ENCODE measurements at places on chromosomes 7 and 10. TPM values are rescaled to one million over a fixed set of nuclear protein-coding genes. Genes with fewer than 3 reads are reported as not detected.

GRCh38 chr7:142359694-142360279 lies 101.9 kb upstream of the PRSS58 start:
- no peak for DNase-seq

DNA sequence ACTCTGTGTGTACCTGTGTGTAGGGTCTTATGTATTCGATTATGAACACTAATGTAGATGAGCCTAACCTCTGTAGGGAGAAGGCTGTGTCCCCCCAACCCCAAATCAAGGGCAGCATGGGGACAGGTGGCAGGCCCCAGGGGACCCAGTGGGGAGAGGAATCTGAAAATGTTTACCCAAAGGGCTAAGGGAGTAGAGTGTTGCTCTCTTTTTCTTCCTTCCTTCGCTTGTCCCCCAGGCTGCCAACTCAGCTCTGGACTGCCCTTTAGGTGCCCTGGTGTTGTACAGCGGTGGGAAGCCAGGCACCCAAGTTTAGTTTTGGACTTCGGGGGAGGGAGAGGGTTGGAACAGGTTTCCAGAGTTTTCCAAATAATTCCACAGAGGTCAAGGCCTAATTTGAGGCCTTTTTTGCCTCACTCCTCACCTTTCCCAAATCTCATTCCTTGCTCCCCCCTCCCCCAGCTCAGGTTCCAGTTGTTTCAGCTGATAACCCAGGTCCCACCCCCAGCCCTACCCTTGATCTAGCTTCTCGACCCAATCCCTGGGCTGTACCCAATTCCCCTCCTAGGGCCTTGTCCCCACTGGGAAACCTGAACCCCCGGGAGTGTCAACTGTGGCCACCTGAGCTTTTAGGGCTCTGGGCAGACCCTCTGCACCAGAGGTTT lies 9.1 kb upstream of the PAX2 start:
- no peak for DNase-seq

TUBB8 gene
- not detected for total RNA-seq

DNA sequence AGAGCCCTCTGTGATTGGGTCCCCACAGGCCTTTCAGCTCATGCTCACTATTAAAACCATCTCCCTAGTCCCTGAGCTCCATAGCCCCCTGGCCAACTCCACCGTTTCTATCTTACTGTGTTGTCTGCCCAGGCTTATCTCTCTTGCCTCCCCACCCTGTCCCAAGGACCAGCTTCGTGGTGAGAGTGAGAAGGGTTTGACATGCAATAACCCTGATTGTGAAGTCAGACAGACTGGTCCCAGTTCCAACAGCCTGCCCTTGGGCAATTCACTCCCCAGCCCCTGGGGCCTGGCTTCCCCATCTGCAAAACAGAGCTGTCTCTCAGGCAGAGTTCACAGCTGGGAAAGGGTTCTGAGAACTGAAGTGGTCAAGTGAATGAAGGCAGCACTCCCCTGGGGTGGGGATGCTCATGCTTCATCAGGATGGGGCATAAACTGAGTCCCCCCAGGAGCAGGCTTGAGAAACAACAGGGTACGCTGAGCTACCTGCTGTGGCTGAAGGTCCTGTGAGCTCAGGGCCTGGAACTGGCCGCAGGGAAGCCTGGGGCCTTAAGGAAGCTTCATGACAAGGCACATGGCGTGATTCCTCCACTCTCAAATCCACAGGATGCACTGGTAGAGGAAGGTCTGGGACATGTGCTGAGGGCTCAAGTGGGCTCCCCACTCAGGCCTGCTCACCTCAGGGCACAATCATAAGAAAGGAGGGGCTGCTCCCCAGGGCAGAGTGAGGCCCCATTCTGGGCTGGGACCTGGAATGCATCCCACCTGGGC lies 1.8 kb upstream of the PPIF start:
- no peak for DNase-seq

DNA sequence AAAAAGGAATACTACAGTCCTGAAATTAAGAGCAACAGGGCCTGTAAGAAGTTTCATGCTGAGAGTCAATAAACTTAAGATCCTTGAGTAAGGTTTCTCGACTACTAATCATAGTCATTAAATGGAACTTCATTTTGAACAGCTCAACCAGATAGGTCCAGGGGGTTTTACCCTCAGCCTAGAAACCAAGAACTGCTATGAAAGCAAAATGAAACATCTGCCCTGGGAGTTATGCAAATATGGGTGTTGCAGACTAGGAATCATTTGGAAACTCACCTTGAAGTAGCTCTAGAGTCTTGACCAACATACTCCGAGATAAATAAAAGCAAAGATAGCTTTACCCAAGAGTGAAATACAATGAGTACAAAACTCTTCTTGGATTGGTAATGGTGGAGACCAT lies 128.0 kb downstream of the HGF start:
- no peak for DNase-seq

EDRF1 gene
- 23.2 TPM for total RNA-seq

- no peak for DNase-seq
These were observed 859.4 kb downstream of the TYW1 start for GRCh38 chr7:67856046-67856445.

SUFU gene
- 8.1 TPM for total RNA-seq

DNA sequence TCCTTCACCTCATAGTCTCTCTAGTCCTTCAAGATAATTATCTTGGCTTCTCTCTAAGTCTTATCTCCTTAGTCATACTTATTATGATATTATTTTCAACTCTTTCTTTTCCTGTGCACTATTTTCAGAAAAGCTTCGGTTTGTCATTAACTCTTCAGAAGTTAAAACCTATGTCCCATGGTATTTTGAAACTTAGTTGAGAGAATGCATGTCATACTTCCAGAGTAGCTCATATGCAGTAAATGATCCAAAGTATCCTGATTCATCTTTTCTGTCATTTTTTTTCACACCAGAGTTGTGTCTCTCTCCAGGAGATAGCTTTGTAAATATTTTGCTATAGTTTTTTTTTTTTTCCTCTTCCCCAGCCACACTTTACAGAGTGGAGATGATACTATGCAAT lies 1008.6 kb downstream of the NRG3 start:
- DNase-seq, result no peak

AKR1D1 gene
- total RNA-seq, result not detected

All from renal cortical epithelial cell (primary cell).